ENCODE measurements at places on chromosomes 4 and X.

DNA sequence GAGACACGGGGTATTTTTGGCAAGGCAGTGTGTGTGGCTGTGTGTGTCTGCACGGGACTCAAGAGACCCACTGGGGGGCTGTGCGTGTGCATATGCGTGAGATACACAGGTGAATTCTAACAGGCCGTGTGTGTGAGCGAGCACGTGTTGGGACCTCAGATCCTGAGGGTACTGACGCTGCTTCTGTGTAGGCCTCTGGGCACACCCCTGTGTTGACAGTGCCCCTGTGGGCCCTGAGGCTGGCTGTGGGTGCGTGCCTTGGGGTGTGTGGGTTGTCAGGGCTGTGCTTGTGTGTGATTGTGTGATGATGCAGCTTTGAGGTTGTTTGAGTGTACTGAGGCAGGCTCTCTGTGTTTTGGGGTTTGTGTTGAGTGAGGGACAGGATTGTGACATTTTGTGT lies 13.9 kb downstream of the FOXP3 start:
- DNase-seq = no peak

GRCh38 chrX:13750204-13750603 lies 15.7 kb downstream of the OFD1 start:
- no peak for DNase-seq

GRCh38 chr4:94472056-94472826 lies 20.5 kb downstream of the PDLIM5 start:
- no peak for DNase-seq

DNA sequence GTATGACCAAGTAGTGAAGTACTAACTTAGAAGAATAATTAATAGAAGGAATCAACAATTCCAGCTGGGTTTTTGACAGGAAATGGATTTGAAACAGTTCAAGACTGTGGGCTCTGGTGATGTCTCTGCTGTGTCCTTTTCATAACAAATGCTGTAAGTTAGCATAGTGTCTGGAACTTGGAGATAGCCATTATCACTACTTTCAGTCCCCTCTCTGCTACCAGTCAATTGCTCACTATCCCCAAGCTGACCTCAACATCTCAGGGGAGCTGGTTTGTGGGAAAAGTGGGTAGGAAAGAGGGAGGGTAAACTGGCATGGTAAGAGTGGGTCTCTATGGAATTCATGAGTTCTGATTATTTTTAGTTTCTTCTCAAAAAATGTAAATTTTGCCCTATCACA lies 231.4 kb upstream of the MID1 start:
- no peak for DNase-seq

DNA sequence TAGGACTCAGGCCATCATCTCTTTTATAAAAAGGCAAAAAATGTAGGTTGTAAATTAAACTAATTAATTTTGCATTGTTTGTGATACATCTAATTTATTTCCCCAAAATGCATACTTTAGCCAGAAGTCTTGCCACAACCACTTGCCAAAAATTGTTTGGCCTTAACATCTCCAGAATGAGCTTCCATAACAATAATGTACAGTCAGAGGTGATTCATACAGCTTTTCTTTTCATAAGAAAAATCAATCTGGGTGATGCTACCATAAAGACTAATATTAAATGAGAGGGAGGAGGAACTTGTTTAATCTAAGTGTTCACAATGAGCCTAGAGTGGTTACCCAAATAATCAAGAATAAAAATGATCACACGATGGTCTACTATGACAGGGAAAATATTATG lies 59.3 kb downstream of the AMMECR1 start:
- DNase-seq = no peak

DNA sequence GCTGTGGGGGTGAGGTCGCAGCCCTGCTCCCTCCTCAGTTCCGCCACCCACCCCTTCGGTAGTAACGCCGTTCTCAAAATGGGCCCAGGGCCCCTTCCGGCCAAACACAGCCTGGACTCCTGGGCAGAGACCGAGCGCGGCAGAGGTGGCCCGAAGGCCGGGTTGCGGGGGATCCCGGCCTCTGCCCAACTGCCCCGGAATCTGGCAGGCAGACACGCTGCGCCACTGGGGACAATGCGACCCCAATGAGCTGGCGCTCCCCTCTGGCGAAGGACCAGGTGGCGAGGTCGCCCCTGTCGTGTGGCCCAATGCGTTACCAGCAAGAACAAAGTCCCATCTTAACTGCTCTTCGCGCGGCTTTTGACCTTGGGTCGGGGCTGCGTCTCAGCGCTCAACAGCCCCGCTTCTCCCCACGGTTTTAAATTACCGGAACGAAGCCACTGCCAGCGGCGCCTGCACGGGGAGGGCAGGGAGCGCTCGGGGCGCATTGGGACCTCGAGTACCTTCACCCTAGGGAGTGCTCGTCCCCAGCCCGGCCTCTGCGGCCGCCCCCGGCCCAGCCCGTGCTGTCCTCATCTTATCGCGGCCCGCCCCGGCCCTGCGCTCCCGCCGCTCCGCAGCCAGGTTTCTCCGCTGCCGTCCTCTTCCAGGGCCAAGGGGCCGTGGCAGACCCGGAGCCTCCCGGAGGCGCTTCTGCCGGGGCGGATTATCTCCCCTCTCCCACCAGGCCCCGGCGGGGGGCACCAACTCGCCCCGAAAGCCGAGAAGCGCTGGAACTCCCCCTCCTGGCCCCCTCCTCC lies 22.2 kb upstream of the HMX1 start:
- DNase-seq = no peak

GRCh38 chrX:31708116-31708515 lies 636.3 kb upstream of the FTHL17 start:
- no peak for DNase-seq

DNA sequence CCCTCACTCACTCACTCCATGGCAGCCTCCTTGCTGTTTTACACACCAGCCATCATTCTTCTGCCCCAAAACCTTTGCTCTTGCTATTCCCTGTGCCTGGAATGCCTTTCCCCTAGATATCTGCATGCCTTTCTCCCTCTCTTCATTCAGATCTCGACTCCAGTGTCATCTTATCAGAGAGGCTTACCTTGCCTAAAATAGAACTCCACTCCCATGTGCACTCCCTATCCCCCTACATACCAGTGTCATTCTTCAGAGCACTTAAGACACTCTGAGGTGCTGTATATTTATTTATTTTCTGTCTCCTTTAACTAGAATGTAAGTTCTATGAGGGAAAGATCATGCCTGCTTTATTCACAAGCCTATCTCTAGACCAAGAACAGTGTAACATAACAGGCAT lies 45.1 kb downstream of the ZGRF1 start:
- no peak for DNase-seq

DNA sequence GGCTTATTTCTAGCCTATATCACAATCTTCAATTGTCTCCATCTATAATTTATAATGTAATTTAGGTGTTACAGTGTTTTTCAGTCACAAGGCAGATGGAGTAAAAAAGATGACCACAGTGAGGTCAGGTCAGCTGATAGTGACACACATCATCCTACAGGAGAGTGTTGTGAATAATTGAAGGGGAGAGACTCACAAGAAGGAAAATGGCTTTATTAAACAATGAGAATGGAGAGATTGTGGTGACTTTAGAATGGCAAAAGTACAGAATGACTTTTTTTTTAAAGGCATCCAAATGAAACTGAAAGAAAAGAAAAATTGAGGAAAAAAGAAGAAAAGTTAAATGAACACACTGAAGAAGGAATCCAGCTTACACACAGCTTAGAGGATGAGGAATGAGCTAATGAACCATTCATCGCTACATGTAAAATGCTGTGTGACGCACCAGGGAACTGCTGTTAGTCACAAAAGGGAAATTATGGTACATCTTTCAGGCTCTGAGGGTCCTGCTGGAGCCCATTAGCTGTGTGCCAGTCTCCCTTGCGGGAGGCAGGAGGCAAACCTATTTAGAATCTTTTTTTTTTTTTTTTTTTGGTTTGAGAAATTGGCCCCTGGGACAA lies 56.6 kb downstream of the SPRY1 start:
- DNase-seq = no peak

- no peak for DNase-seq
Measured at GRCh38 chr4:15042529-15043167, 40.4 kb downstream of the CPEB2 start.

GRCh38 chr4:147136751-147137150 lies 191.1 kb upstream of the TTC29 start:
- DNase-seq = no peak

DNA sequence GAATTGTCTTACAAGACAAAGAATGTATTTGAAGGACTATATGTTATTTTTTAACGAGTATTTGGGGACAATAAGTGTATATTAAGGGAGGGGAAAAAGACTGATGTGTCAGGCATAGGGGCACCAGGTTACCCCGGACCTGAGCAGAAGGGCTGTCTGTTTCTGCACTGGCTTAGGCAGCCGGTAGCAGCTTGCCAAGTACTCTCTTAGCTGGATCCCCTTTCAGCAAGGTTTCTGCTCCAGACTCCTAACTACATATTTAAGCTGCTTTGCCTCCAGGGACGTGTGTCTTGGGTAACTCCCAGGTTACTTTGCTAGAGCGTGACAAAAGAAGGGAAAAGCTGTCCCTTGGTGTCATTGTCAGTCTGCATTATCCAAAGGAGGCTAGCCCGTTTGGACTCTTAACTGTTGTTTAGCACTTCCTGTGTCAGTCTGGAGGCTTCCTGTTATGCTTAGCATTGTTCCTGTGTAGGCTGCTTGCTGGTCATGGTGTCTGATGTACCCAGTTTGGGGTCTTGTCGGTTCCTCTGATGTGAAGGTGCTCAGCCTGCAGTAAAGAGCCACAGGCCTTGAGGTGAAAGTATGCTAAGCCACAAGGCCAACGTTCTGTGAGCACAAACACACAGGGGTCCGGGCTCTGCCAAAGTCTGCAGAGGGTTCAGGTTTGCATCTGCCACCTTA lies 11.6 kb downstream of the CXCR3 start:
- DNase-seq = no peak

- no peak for DNase-seq
Measured at GRCh38 chrX:126655061-126655460, 102.4 kb upstream of the DCAF12L1 start.

DNA sequence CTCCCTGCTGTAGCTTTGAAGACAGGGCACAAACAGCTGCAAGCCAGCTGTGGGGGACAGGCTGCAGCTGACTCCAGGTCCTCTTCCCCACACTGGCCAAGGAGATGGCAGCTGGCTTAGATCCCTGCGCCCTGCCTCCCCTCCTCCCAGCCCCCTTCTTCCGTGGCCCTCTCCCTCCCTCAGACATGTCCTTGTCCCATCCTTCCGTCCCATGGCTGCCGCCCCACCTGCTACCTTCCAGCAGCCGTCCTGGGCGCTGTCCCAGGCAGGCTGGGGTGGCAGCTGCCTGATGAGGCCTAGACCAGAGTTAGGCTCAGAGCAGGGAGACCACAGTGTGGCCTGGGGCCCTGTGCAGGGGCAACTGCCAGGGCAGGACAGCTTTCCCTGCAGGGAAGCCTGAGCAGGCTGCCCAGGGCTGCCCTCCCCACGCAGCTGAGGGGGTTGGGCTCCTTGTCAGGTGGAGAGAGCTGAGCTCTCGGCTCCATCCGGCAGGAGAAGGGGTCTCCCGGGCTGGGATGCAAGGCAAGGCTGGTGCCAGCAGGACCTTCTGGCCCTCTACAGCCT lies 3.3 kb upstream of the BGN start:
- no peak for DNase-seq

GRCh38 chr4:78602334-78602733 lies 50.8 kb downstream of the ANXA3 start:
- DNase-seq = no peak

GRCh38 chr4:156137679-156138473 lies 184.2 kb upstream of the CTSO start:
- DNase-seq = no peak
